ENCODE measurements at places on chromosomes 11 and 22.

- DNase-seq: no peak
These were observed 1240.1 kb downstream of the LRRC4C start for GRCh38 chr11:40219401-40219800.

DNA sequence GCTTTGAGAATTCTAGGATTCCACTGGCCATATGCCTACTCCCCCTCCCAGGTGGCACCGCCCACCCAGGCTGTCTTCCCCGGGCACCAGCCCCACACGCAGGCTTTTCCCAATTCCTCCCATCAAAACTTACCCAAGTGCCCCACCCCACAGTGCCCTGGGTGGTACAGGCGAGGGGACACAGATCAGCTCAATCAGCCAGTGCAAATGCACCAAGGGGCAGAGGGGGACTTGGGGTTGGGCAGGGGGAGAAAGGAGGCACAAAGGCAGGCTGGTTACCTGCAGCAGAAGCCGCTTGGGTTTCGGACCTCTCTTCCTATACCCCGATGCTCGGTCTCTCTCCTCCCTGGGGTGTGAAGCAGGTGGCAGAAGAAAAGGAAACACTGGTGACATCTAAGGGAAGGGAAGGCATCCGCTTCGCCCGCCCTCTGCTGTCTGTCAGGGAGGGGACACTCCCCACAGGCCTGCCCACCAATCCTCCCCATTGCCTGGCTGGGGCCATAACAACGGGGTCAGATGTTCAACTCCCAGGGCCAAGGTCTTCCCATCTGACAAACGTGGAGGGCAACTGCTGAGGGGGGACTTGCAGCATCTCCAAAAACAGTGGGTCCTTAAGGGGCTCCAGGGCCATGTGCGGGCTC is 14.0 kb downstream of the CBX7 start:
- no peak for DNase-seq

DNA sequence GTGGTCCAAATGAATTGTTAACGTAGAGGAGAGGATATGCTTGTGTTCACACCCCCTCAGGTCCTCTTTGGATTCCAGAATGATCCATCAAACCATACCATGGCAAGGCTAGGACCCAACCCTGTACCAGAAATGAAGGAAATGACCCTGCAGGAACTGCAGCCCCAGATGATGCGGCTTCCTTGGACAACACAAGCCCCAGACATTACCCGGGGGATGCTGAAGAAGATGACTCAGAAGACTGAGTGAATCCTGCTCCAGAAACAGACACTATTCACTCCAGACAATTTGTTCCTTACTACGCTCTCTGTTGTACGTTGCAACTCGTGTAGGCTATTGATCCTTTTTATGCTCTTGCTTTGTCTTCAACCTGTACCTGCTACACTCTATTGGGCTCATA is 15.2 kb upstream of the MTMR2 start:
- no peak for DNase-seq

GRCh38 chr11:122686111-122686510 is 30.6 kb downstream of the UBASH3B start:
- DNase-seq: no peak

DNA sequence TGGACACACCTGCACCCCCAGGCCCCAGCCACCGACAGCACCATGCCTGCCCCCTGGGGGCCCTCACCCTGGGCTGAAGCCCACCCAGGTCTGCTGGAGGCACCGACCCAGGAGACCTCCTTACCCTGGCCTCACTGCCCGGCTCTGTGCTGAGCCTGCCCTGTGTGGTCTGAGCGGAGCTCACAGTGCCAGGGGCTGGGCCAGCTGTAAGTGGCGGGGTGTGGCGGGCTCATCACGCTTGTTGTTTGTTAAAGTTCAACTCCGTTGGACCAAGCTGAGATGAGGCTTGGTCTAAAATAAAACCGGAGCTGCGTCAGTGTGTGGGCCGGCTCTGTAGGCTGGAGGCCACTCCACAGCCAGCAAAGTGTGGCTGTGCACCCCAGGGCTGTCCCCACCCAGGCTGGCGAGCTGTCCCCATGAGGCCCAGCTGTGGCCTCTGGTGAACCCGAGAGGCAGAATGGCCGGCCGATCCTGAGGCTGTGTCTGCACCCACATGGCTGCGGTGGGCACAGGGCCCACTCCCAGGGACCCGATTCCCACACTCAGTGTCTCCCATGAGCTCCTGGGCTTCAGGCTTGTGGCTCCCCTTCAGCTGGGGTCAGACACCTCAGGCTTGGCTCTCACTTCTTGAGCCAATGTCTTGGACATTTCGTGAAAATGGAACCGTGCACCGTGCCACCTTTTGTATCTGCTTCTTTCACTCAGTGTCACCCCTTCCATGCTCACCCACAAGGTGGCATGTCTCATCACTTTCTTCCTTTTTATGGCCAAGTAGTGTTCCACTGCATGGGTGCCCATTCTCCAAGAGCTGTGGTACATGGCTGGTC is 137.9 kb downstream of the CTTN start:
- no peak for DNase-seq

DNA sequence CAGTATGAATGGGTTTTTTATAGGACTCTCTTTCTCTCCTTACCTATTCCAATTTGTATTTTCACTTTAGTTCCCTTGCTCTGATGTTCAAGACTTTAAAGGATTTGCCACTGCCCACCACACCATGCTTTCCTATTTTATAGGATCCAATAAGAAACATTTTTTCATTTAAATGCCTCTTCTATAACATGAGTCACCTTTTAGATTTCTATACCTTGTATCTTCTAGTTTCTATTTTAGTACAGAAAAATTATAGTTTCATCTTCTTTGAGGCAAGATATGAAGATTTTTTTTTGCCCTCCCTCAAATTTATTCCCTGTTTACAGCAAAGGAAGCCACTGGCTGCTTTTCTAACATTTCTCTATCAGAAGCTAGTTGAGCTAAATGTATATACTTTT is 76.8 kb downstream of the ARFGAP2 start:
- DNase-seq: no peak
